ENCODE measurements at places on chromosomes 16 and 17.

- DNase-seq: no peak
Measured at GRCh38 chr17:79819085-79819484, 20.2 kb downstream of the CBX4 start.

- DNase-seq: no peak
Measured at GRCh38 chr17:2961446-2961845, 102.0 kb downstream of the OR1D5 start.

GRCh38 chr17:52660692-52661091 is 502.2 kb upstream of the CA10 start:
- DNase-seq: no peak

- no peak for DNase-seq
Measured at GRCh38 chr16:53305743-53306142, 128.5 kb upstream of the RBL2 start.

GRCh38 chr16:89880477-89881367 is 7.3 kb downstream of the TCF25 start:
- no peak for DNase-seq

GRCh38 chr16:19831678-19832077 is 53.0 kb downstream of the GPRC5B start:
- no peak for DNase-seq

- peak; percentile 58 for DNase-seq
Measured at GRCh38 chr16:29662729-29663015, 375 bp upstream of the SPN start.

- DNase-seq: no peak
Measured at GRCh38 chr16:75224306-75225082, 5.7 kb downstream of the CTRB1 start.
